ENCODE measurements at places on chromosomes 12 and 14.
A peak's percentile ranks its signal among the peaks of the same experiment; 100 is the strongest.

DNA sequence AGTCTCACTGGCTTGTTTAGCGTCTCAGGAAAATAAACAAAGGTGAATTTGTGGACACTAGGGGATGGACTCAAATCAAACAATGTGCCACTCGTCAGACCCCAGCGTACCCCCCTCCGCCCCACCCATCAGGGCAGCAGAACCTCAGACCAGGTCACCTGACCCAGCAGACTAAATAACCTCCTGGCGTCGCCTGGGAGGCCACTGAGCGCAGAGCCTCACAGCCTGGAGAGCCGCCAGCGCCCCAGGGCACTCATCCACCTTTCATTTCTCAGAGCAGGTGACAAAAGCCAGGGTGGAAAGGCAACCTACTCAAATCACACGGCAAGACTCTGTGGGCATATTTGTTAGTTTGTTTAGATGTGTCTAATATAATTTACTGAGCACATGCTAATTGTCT is 100.9 kb downstream of the DICER1 start:
- no peak for DNase-seq

DNA sequence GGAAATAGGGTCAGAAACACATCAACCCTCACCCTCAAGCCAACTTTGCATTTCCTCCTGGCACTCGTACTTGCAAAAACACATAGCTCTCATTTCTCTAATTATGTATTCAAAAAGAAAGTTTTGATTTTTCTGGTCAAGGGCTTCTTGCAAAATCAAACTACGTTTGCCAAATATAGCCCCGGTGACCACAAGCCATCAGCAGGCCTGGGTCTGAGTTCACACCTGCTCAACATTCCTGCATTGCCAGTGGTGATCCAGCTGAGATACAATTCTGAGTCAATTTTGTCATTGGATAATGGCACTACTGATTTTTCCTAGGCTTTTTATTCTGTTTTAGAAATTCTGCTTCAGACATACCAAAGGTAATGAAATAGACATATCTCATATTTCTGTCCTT is 10.7 kb upstream of the BHLHE41 start:
- DNase-seq, result no peak

DNA sequence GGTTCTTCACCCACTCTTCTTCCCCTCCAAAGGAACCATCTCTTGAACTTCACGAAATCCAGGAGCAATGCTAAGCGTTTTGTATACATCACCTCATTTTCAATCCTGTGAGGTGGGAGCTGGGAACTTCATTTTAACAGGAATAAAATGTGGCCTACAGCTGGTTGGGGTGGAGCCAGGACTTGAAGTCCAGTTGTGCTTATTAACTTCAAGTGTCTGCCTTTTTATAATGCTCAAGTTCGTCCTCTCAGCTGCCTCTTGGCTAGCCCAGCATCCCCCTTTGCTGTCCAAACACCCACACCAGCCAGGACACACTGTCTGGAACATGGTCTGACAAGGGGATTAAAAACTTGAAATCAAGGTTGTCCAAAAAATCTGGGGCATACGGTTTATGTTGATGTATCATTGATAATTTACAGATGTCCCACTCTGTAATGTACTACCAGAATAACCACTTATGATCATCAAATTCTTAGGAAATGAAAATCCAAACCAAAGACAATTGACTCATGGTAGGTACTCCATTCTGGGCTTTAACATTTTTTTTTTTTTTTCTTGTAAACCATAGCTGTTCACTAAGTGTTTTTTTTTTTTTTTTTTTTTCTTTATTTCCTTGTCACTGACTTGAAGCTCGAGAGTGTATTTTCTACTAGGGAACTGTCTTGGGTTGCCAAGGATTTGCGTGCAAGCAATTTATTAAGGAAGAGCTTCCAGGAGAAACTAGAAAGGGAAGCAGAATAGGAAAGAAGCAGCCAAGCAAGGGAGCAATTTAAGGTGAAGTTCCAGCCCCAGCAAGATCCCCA is 252.3 kb downstream of the EFCAB11 start:
- no peak for DNase-seq

DNA sequence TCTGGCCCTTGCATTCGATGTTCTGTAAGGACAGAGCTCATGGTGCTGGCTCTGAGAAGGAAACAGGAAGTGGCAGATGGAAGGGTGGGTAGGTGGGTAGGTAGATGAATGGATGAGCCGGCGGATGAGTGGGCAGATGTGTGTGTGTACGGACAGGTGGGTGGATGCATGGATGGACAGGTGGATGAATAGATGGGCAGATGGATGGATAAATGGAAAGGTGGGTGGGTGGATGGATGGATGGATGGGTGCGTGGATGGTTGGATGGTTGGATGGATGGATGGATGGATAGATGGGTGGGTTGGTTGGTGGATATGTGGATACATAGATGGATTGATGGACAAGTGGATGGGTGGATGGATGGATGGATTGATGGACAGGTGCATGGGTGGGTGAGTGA is 27.6 kb upstream of the PPP1R13B start:
- DNase-seq, result no peak

- DNase-seq, result peak; percentile 13
Observed at GRCh38 chr12:124607681-124608425, 40.4 kb upstream of the NCOR2 start.

- DNase-seq, result peak; percentile 86
Observed at GRCh38 chr12:122067966-122068365, 10.6 kb upstream of the MLXIP start.

DNA sequence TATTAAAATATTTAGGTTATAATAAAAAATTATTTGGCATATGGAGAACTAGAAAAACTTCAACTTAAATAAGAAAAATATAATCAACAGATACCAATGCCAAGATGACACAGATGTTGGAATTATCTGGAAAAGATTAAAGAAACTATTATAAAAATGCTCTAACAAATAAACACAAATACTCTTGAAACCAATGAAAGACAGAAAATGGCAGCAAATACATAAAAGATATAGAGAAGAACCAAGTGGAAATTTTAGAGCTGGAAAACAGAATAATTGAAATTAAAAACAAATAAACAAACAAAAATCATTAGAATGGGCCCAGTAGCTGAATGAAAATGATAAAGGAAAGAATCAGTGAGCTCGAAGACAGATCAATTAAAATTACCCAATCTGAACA is 5.1 kb upstream of the NELL2 start:
- no peak for DNase-seq

DNA sequence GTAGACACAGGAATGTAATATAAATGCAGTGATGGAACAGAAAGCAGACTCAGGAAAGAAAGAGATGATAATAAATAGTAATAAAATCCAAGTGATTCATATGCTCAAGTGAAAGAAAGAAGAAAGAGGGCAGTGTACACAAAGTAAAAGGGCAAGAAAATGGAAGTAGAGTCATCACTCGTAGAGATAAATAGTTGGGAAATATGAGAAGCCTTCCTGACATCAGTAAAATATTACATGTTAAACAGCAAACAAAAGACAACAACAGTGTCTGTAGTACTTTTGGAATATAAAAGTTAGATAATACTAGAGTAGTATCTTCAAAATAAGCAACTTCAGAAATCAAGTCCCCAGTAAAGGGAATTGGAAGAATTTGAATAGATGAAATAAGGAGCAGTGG is 412.3 kb downstream of the RAD51B start:
- no peak for DNase-seq

GRCh38 chr14:35826952-35827416 is 846 bp downstream of the BRMS1L start:
- no peak for DNase-seq

- DNase-seq, result peak; percentile 39
Observed at GRCh38 chr14:76924371-76925096, 98.3 kb downstream of the LRRC74A start.

- no peak for DNase-seq
Observed at GRCh38 chr12:109462868-109463692, 14.0 kb downstream of the KCTD10 start.

DNA sequence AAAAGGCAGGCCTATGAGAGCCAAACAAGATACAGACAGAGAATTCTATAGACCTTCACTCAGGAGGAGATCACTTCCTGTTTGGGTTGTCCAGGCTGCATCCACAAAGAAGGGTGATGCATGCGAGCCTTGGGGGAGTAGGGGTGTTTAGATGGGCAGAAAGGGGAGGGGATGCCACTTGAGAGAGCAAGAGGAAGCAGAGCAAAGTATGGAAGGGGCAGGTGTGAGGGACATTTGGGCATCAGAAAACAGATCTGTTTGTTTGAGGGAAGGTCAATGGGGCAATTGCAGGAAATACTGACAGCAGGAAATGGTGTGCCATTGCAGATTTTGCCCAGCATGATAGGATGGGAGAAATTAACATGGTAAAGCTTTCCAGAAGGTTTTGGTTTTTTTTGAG is 146.4 kb upstream of the FOXN3 start:
- DNase-seq, result no peak

- peak; percentile 44 for DNase-seq
Observed at GRCh38 chr12:4828176-4828575, 81.5 kb upstream of the KCNA1 start.

GRCh38 chr14:21107283-21107800 is 6.5 kb downstream of the TMEM253 start:
- no peak for DNase-seq

DNA sequence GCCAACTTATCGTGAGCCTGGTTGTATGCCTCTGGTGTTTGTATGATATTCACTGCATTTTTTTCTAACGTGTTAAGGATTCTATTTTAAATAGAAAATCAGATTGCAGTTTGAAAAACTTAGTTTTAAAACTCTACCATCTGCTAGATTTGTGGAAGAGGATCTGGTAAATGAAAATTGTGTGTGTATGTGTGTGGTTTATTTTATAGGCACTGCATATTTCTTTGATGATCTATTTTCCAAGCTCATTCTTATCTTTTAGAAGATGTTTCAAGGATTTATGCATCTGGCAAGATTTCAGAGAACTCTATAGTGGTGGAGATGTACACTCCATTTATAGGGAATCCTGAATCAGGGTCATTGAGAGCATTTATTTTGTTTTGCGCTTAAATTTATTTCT is 69.8 kb downstream of the HMGA2 start:
- DNase-seq, result no peak

- no peak for DNase-seq
Observed at GRCh38 chr12:25573346-25573745, 20.3 kb upstream of the LMNTD1 start.

- no peak for DNase-seq
Observed at GRCh38 chr12:14273913-14274311, 91.6 kb upstream of the ATF7IP start.

- DNase-seq, result no peak
Observed at GRCh38 chr12:13973996-13974395, 7.4 kb downstream of the GRIN2B start.
